ENCODE measurements at places on chromosomes 7 and 10.

DNA sequence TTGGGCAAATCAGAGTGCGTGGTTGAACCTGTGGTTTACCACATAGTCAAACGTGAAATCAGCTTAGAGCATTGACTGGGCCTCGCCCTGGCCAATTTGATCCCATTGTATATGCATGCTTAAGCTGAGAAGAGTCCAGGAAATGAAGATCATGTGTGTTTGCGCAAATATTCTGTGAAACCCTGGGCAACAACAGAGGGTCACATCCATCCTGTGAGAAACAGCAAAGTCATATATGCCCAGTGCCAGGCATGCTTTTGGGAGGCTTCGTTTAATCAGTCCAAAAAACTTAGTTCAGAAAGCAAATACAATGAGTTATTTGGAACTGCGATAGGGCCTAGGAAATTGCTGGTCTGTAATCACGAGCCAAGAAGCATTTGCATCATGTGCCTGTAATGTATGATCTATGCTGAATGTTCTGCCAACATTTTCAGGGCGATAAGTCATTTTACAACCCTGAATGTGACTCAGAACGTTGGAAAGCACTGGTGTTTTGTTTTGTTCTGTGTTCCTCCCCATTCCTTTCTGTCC is 412.1 kb upstream of the CELF2 start:
- DNase-seq = no peak

DNA sequence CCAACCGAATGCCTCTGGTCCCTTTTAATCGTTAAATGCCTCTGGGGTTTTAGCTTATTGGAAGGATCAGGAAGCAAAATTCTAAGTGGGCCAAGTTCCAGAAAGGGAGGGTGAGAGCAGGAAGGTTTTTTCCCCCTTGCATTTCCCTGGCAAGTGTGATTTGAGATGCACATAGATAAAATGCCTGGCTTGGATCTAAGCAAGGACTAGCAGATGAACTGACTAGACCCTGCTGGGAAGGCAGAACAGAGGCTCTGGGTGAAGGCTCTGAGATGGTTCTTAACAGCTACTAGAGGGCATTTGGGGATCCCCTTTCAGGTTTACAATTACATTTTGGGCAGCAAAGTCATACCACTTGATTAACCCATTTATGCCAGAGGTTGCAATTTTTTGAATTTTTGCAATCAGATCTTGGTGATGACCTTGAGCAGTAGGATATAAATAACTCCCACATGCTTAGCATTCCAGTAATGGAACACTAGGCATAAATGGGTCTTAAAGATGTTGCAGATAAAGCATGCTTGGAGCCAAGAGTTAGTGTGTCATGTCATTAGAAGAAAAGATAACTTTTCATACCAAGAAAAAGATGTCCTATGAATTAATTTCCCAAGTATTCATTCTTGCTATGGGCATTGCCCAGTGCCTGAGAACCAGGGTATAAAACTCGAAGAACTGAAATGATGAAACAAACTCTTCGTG is 205.9 kb downstream of the SEC23IP start:
- no peak for DNase-seq

DNA sequence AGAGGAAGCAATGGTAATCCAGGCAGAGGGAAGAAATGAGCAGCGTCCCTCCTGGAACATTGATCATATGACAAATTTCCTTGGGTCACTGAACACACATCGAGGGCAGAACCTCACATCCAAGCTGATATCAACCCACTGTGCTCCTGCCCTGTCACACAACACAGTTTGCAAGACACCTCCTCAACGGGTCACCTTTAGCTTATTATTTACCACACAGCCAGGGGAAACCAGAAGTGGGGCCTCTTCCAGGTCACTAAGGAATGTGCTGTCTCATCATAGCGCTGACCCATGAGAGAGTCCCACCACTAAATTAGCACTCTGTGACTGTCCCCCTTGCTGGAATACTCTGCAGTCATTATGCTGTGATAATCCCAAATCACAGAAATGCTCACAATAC is 69.7 kb upstream of the PPP1R3C start:
- no peak for DNase-seq

DNA sequence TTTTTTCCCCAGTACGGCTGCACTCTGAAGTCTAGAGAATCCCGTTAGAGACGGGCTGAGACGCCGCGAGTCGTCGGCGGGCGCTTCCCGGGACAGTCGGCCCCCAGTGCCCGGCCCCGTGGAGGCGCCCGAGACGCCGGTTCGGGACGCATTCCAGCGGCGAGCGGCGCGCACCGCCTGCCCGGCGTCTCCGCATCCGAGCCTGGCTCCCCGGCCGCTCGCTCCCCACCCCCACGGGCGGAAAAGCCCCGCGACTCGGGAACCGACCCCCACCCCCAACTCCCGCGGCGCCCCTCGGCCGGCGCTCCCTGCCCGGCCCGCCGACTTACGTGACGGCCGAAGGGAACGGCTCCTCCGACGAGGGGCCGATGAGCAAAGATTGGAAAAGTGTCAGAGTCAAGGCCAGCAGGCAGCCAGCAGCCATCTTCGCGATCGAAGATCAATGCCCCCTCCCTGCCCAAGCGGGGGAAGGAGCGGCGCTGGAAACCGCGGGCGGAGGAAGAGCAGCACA is 486 bp downstream of the CACNA2D1 start:
- DNase-seq = no peak

DNA sequence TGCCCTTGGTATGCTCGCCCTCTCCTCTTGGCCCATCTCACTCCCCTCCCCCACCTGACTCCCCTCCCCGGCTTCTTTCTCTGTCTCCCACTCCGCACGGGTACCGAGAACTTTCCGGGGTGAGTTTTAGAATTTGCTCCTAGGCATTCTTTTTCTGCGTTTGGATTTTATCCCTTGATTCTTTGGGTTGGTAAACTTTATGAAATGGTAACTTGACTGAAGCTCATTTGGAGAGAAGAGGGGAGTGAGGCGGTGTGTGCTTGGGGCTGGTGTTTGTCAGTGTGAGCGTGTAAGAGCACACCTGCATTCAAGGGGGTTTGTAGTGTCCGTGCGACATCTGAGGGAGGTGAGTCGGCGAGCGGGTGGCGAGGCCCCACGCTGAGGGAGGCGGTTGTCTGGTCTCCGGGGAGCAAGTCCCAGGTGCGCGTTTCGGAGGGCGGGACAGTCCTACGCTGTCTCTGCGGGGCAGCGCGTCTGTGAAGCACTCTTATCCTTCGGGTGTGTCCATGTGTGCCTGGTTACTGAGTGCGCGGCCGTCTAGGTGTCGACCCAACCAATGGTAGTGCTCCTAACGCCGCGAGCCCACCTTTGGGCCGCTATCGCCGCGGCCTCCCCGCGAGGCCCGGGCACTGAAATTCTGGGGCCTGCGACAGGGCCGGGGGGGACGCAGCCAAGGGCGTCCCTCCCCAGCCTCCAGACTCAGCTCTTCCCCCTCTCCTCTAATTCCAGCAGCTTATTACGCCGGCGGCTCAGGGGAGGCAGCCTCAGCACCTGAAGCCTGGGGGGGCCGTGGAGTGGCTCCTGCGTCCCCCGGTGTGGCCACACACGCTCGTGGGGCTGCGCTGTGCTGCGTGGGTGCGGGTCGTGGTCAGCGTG is 2.6 kb upstream of the ZNF503 start:
- DNase-seq = no peak

GRCh38 chr7:103394566-103394965 is 47.1 kb downstream of the PSMC2 start:
- DNase-seq = no peak

GRCh38 chr10:25071227-25071626 is 54.8 kb downstream of the THNSL1 start:
- DNase-seq = no peak

DNA sequence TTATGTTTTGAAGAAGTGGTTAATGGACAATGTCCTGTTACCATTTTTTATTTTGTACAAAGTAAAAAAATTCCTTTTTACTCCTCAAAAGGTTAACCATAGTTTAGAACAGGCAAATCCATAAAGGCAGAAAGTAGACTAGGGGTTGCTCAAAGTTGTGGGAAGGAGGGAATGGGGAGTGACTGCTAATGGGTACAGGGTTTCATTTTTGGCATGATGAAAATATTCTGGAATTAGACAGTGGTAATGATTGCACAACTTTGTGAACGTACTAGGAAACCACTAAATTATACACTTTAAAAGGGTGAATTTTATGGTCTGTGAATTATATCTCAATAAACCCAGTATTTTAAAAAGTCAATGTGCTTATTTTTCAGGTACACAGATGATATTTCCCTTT is 35.4 kb upstream of the CDK14 start:
- no peak for DNase-seq

DNA sequence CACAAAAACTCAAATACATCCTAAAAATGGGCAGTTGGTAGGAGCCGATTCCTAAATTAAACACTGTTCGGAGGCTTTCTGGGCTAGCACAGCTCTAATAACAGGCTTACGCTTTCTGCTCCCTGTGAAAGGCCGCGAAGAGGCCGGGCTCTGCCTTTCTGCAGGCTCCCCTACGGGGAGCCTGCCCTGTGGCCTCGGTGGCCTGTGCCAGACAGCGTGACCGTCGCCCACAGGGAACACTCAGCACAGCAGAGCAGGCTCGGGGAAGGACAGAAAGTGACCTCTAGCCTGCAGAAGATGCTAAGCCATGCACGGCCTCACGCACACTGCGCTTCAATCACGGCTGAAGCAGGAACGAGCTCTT is 64.2 kb downstream of the DIP2C start:
- DNase-seq = no peak

DNA sequence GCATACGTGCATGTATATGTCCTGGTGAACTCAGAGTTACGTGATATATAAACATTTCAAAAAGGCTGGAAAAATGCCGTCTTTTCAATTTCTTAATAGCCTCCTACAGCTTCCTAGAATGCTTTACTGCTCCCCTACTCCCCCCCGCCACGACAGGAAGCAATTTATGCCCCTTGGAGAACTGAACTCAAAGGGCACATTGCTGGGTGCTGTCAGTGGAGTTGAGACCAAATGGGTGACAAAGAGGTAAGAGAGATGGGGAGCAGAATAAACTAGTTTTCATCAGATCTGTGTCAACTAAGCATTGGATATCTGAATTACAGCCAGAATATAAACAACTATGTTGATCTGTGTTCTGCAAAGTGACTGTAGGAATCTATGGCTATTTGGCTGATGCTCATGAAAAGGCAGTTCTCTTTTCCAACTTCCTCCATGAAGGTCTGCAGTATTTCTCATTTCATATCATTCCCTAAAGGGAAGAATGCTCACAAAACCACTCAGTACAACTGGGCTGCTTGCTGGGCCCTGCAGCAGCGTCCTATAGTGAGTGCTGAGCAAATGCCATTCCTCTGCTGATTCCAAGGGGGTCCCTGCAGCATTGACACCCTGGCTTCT is 171.3 kb upstream of the HPS1 start:
- no peak for DNase-seq

DNA sequence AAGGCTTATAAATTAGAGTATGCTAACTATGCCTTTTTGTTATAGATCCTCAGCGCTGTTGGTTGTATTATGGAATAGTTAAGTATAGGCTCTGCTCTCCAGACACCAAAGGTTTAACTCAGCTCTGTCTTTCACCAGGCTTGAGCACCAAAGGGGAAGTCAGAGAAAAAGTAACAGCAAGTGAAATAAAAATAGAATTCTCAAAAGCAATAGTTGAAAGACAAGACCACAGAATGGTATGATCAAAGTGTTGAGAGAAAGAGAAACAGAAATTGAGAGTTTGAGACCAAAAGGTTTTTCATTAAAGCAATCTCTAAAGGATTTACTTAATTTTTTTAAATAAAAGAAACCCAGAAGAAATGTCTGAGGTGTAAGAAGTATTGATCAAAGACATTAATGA is 529.8 kb upstream of the C7orf33 start:
- no peak for DNase-seq

DNA sequence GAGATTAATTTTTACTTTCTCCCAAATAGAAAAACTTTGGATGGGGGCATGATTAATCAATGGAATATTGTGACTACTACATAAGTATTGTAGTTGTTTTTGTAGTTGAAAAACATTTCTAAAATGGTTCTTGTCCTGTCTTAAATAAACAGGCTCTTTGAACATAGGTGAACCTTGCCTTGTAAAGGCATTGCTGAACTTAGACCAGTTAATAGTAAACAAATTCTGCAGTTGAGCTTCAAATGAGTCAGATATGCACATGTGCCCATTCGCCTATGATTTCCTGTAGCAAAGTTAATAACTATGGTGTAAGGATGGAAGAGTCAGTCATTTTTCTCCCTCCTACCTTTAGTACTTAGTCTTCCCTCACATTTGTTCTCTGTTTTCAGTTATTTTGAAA is 22.6 kb downstream of the CUTC start:
- no peak for DNase-seq

DNA sequence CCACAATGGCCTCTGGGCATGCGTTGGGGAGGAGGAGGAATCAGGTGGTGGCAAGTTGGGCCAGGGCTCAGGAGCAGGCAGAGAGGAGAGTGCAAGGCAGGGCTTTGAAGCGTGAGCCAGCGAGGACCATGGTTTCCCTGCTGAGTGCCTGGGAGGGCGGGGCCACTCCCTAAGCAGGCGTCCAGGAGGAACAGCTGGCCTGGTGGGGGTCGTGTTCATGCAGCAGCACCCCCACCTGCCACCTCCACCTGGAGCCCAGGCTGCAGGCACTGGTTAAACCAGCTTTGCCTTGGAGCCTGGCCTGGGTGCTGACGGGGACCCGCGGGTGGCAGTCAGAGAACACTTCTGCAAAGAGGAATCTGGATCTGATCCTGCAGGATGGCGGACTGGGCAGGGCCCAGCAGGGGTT is 24.2 kb upstream of the AQP1 start:
- DNase-seq = no peak

DNA sequence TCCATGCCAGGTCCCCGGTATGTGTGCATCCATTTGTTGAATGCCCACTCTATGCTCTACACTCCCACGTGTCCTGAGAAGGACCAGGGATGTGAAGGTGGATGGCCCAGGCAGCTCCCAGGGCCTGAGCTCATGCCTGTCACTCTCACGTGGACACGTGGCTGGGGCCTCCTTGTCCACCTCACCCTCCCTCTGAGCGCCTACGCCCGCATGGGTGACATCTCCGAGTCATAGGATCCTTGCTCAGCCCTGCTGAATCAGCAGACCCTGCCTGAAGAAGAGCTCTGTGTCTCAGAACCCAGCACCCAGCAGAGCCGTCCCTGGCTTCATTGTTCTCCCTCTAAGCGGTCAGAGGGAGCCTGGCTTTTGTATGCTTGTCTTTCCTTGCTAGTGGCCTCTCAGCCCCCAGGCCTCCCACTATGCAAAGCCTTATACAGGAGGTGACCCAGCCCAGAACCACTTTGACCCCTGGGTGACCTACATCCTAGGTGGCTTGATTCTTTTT is 107.9 kb upstream of the PPIF start:
- no peak for DNase-seq
